Renal cortical epithelial cell (primary cell): ENCODE measurements at places on chromosomes 2 and 18. TPM values are rescaled to one million over a fixed set of nuclear protein-coding genes. Genes with fewer than 3 reads are reported as not detected.

LRRC30 gene
- total RNA-seq, result not detected in 2 replicates

MRO gene
- total RNA-seq, result 0.30 TPM in 1 of 2 replicates, not detected in the other

KIF3C gene
- 28.9 and 41.7 TPM in 2 replicates for total RNA-seq

SDC1 gene
- 132 and 222 TPM in 2 replicates for total RNA-seq

COL6A3 gene
- total RNA-seq, result 2.5 and 3.6 TPM in 2 replicates

UGT1A5 gene
- total RNA-seq, result 0.35 and 3.8 TPM in 2 replicates

GRCh38 chr2:226526716-226527115, 272.9 kb downstream of the IRS1 start:
- no peak for DNase-seq

DNA sequence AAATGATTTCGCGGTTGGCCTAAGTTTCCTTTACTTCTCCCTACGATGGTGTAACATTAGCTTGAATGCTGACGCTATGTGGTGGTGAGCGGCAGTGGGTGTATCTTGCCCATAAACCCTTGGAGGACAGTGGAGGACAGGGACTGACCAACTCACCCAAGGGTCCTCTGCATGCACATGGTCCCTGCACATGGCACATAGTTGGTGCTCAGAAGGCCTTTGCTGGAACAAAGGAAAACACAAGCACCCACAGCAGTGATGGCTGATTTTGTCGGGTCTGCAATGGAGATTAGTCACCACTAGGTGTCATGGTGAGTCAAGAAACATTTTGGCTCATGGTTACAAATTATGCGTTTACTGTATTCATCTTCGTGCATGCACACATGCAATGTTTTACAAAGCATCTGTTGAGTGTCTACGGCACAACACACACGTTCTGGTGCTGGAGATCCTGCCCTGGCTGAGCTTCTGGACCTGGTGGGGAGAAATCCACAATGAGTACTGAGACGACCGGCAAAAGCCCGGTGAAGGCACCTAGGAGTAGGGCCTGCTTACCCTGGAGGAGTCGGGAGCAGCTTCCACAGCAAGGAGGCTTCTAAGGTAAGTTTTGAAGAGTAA, 44.0 kb downstream of the PDCL3 start:
- DNase-seq, result peak; percentile 26

DNA sequence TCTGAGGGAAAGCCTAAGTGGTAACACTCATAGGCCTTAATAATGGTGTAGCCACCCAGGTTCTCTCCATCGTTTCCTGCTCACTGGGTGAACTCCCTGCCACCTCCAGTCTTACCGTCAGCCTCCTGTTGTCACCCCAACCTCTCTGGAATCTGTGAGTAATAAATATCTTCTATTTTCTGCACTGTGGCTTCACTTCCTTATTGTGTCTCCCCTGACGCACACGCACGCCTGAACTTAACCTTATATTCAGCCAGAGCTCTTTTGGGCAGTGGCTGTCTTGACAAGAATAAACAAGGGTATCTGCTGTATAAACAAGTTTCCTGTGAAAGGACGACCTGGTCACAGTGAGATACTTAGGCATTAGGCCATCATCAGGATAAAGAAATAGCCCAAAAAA, 467.2 kb downstream of the SPAG16 start:
- no peak for DNase-seq

DNA sequence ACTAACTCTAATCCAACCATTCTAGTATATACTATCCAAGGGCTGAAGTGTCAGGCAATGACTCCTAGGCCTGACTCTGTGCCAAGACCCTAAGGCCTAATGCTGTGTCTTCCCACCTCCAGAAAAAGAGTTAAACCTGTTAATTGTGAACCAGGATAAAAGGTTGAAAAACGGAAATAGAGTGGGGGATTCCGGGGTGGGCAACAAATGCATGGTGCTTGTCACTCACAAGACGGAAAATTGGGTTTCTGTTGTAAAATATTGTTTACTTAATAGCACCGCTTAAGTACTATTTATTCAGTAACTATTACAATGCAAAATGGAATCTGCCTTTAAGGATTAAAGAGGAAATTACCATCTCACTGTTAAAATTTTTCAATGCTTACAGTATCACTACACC, 3.2 kb downstream of the STK17B start:
- DNase-seq, result peak; percentile 51

DNA sequence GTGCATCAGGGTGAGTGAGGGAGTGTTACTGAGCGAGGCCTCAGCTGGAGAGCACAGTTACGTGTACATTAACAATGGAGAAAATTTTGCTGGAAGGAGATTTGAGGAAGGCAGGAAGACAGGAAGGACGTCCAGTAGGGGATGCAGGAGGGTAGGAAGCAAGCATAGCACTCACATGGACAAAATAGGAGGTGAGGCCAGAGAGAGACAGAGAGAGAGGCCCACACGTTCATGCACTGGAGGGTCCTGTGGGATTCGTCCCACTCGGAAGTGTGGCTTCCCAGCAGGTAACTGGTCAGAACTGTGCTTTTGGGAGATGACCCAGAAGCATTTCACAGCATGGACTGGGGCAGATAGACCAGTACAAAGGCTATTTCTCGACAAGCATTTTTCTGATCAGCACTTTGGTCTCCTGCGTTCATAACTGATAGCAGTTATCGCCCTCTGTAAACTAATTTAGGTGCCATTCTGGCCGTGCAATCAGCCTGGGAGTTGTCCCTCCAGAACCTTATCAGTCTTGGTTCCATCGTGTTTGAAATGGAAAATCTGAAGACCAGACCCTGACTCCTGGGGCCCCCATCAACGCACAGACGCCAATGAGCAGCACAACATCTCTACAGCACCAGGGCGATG, 5.7 kb downstream of the LCT start:
- no peak for DNase-seq

- DNase-seq, result peak; percentile 100
These were observed 14.6 kb upstream of the ITGAV start for GRCh38 chr2:186575302-186575701.

GRCh38 chr2:43029186-43029585, 197.2 kb downstream of the ZFP36L2 start:
- DNase-seq, result no peak

DNA sequence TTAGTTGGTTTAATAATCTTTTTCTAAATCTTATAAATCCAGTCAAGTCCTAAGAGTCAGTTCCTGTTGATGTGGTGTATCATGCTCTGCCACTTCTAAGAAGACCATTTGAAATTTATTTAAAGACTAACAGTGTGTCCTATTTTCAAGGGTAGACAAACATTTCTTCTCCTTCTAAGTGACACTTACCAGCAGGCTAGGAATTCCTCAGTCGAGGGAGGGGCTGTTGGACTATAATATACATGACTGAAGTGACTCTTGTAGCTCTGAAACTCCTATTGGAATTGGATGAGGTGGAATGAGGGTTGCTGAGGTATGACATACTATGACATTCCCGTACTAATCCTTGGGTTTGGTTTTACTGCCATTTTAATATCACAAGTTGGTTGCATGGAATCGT, 30.6 kb downstream of the ITGB6 start:
- peak; percentile 62 for DNase-seq

- no peak for DNase-seq
These were observed 10.1 kb upstream of the NEU4 start for GRCh38 chr2:241798631-241799521.

GRCh38 chr18:9715088-9715343, 6.9 kb downstream of the RAB31 start:
- DNase-seq, result no peak

- DNase-seq, result no peak
These were observed 8.0 kb upstream of the STAT4 start for GRCh38 chr2:191158747-191159146.
